ENCODE measurements at places on chromosomes 11 and 22.

GRCh38 chr22:41215926-41216325, 10.8 kb downstream of the L3MBTL2 start:
- no peak for DNase-seq

- DNase-seq: no peak
Measured at GRCh38 chr11:8841899-8842298, 69.1 kb upstream of the AKIP1 start.

DNA sequence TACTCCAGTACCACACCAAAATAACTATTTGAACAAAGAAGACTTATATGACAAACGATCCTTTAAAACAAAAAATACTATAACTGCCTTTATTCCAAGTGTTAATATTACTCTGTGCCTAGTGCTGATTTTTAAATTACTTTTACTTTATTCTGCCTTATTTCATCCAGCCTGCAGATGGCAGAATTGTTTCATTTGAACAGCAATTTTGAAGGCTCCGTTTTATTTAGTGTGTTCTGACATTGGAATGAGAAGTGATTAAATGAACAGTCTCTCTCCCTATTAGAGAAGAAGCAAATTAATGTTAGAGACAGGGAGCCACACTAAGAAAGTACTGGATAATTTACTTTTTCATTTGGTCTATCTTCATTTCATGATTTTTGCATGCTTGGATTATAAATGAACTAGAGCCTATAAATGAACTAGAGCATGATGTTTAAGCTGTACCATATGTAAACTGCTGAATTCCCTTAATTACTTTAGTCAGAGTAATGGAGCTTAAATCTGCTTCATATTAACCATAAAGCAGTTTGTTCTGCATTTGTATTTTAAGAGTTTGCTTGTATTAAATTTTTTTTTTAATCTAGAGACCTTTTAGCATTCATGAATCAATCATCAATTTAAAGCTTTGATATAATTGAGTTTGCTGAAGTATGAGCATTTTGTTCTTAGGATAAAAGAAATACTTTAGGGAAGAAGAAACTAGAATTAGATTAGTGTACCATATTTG, 9.8 kb downstream of the PDHX start:
- DNase-seq: peak; percentile 55

- DNase-seq: no peak
Measured at GRCh38 chr11:126978911-126979310, 21.7 kb downstream of the KIRREL3 start.

GRCh38 chr22:39623603-39624500, 53.3 kb downstream of the CACNA1I start:
- no peak for DNase-seq

DNA sequence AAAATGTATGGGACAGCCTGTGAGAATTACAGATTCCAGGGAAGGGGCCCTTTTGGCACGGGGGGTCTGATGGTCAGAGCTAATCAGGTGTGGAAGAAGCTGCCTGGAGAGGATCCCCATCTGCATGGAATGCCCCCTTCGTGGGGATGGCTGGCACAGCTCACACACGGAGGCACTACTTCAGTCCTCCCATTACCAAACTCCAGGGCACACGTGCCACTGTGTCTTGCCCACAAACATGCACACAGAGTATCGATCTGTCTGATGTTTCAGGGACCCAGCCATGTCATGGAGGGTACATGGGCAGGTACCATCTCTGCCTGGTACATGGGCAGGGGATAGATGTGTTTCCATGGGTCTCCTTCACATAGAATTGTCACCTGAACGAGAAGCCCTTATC, 14.7 kb downstream of the KCNQ1OT1 start:
- no peak for DNase-seq

DNA sequence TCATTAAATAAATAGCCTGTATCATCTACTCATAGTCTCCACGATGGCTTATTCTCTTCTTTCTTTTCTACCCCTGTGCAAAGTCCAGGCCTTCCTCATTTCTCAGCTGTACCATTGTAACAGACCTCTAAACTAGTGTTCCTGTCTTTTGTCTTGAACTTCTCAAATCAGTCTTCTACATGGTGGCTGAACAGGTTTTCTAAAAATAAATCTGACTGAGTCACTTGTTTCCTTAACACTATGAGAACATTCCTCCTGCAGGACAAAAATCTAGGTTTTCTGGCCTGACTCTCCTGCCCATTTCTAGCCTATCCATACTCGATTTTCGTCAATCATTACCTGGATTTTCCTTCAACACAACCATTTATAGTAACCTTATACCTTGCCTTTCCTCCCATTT, 1080.8 kb upstream of the TENM4 start:
- no peak for DNase-seq
